ENCODE measurements at places on chromosomes 1 and 21.

DNA sequence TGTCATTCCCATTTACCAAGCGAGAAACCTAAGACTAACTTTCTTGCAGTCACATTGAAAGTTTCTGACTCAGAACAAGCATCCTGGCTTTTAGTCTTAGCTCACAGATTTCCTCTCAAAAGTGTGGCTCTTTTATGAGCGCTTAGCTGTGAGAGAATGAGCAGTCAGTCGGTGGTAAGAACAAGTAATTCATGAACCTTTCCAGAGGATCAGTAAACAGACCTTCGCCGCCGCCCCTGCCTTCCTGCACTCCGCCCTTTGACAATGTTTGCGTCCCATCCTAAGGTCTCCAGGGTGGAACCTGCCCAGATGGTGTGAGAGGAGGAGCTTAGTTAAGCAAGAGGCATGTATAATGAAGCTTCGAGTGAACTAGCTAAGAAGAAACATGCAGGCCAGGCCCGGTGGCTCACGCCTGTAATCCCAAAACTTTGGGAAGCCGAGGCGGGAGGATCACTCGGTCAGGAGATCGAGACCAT, 142.4 kb downstream of the GLUL start:
- no peak for DNase-seq

- DNase-seq: no peak
These were observed 232.7 kb downstream of the NFIA start for GRCh38 chr1:61315011-61315410.

- no peak for DNase-seq
These were observed 48.4 kb downstream of the FAAP20 start for GRCh38 chr1:2145946-2146835.

DNA sequence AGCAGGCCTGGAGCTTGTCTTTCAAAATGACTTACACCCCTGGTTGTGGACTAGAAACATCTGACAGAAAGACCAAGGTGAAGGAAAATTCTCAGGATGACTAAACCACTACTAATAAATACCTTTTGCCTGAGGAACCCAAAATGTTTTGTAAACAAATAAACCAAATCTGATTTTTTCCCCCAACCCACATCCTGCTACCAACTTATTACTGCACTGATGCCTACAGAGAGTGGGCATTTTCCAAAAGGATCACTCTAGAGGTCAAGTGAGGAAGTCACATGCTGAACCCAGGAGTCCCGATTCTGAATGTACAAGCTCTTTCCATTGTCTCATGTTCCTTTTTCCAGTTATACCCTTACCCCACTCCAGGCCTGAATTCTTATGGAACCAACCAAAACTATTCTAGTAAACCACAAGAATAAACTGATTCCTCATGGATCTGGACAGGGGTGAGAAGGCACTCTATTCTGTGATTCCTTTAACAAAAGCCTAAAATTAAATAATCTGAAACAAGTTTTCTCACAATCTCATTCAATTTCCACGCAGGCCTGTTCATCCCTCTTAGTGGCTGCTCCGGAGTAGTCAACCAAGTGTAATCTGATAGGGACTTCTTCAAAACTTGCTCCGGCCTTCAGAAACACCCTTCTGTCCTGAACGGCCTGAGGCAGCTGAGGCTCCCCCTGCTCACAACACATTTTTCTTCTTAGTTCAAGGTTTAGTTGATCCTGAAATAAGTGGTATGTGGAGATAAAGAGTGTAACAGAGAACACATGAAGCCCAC, 1.4 kb downstream of the PI4KB start:
- DNase-seq: no peak

- no peak for DNase-seq
These were observed 1078.1 kb upstream of the ADGRL2 start for GRCh38 chr1:80722611-80723010.

DNA sequence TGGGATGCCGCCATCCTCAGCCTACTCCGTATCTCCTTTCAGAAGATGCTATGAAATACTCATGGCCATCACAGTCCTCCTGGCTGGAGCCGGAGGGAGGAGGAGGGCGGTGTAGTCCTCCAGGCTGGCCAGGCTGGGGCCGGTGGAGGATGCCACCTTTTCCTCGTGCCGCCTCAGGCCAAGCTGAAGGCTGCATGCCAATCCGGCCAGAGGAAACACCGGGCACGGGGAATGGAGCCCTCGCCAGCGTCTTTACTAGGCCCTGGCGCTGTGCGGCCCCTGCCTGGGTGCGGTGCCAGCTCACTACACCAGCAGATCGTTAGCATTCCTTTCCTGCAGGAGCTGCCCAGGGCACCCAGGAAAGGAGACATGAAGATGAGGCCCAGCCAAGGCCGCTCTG, 70.1 kb downstream of the CASZ1 start:
- no peak for DNase-seq

- peak; percentile 23 for DNase-seq
These were observed 37.2 kb downstream of the WNT4 start for GRCh38 chr1:22105611-22106207.

GRCh38 chr1:2411801-2412394, 466 bp downstream of the PEX10 start:
- no peak for DNase-seq

- DNase-seq: no peak
These were observed 1338.7 kb upstream of the ADGRL2 start for GRCh38 chr1:80462006-80462405.

DNA sequence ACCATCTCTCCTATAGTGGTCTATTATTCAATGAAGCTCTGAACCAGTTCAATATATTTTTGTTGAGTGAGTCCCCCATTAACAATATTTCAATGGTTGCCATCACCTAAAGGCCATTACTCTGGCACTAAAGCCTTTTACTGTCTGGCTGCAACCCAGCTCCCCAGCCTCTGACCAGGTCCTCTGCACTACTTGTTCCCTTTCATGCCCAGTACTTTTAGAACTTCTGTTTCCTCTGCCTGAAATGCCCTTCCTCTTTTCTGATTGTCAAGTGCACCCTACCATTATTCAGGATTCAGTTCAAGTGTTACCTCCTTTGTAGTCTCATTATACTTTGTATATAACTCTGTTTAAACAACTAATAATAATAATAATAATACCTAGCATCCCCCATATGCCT, 30.4 kb upstream of the ZFYVE9 start:
- no peak for DNase-seq

- no peak for DNase-seq
These were observed 7.0 kb downstream of the PAFAH2 start for GRCh38 chr1:25990702-25991395.

DNA sequence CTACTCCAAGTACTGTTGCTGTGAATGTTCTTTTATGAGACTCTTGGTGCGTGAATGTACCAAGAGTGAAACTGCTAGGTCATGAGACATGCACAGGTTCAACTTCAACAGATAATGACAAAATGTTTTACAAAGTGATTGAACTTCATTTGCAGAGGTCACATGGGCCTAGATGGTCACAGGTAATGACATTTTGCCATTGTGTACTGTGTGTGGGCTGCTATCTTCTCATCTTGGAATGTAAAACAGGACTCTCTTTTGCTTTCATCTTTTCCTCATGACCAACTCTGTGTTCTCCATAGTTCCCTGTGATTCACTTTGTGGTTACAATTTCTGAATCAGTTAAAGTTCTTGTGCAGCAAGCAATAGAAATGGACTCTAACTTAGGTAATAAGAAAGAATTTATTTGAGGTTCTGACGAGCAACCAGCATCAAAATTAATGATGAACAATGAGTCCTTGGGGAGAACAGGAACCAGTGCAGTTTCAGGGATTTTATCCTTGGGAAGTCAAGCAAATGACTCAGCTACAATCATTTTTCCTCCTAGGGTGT, 16.2 kb upstream of the TSNAX start:
- no peak for DNase-seq

GRCh38 chr1:39258146-39258924, 53.8 kb downstream of the MACF1 start:
- DNase-seq: no peak

DNA sequence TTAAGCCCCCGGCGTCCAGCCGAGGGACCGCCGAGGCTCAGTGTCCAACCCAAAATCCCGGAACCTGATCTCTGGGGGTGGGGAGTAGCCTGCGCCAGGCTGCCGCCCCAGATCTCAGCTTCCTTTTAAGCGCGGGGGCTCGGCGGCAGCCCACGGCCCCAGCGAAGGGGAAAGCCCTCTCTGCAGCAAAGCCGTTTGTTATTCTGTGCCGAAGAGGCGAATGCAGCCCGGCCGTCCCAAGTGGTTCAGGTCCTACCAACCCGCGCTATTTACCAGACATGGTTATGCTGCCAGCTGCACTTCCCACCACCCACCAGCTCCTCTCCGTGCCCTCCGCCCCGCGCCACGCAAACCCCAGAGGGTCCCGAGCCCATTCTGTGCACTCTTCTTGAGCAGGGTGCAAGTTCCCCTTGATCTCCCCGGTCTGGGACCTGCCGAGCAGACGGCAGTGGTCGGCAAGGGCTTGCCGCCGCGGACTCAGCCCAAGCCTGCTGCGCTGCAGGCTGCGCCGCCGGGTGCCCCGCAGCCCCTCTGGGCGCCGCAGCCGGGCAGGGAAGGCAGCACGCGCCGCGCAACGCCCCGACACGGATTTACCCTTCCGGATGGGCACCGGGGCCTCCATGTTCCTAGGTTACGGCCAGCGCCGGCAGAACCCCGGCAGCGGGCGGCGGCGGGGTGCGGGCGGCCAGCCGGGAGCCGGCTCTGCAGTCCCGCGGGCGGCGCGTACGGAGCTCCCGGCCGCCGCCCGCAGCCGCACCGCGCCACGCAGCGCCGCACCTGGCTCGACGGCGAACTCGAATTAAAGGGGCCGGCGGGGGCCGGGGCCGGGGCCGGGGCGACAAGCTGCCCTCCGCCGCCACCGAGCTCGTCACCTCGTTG, 738 bp upstream of the KCNA2 start:
- no peak for DNase-seq

GRCh38 chr1:112672842-112673241, 1.6 kb upstream of the MOV10 start:
- DNase-seq: no peak

DNA sequence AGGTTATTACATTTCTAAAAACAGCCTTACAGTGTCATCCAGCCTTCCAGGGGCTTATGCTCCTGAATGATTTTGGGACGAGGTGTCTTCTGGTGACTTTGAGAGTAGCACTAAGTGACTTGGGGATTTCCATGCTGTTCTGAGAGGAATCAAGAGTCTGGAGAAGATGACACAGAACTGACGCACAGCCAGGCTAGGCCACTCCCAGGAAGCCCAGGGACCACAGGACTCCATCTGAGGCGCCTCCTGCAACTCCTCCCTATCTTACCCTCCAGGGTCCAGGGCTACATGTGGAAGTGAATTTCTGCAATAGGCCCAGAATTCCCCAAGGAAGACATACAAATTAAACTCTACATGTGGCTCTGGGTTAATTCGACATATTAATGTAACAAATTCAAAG, 92.5 kb downstream of the SLC25A24 start:
- DNase-seq: no peak
